ENCODE measurements at places on chromosomes 1 and 21.

- DNase-seq, result no peak
Measured at GRCh38 chr1:153570874-153571273, 5.2 kb upstream of the S100A2 start.

- DNase-seq, result no peak
Measured at GRCh38 chr1:234413485-234413884, 40.2 kb downstream of the COA6 start.

GRCh38 chr1:231628207-231628876, 1.8 kb downstream of the DISC1 start:
- DNase-seq, result no peak

DNA sequence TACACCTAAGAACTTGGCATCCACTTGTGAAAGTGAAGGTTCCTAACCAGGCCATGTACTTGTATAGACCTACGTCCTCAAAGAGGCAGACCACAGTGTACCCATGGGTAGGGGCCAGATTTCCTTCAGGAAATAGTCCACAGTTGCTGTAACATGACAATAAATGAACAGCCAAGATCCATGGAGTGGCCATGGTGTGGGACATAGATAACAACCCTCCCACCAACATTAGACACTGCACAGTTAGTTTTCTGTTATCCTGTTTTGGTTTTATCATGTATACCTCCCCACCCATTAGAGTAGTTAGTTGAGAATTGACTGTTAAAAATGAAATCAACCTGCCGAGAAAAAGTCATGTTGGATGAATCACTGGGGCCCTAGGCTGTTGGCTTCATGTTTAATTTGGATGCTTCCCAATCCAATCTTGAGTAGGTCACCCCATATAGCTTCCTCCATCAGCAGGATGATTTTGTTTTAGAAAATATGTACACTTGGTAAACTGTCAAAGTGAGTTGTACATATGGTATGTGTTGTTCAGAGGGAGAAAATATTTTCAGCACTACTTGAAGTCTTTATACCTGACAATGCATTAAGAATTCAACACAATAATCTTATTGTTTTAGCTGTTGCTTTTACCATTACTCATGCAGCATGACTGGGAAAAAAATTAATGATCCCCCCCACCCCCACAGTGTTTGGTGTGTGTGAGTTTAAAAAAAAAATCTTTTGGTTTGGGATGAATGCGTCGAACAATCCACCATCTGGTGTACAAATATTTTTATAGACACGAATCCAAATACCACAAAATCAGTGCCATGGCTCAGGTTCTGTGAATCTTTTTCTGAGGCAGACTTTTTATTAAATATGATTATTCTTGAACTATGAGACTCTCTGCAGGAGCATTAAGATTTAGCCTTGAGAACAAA, 88.3 kb upstream of the ARHGAP29 start:
- DNase-seq, result peak; percentile 100

DNA sequence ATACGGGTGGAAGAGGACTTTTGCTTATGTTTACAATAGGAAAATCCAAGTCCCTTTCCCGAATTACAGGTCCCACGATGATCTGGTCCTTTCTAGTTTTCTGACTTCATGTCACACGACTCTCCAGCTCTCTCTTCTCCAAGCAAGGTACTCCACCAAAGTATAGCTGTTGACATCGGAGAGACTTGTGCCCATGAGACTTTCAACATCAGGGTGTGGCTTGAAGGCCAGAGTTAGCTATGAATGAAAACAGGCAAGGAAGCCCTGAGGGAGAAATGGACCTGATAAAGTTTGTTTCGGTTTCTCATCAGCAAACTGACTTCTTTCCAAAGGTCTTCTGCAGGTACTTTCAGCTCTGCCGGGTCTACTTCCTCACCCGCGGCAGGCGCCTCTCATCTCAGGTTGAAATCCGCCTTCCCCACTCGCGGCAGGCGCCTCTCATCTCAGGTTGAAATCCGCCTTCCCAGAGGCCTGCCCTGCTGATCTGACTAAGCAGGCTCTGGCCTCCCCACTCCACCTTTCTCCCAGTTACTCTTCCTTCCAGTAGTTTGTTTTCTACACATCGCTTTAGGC, 2.1 kb upstream of the PER3 start:
- DNase-seq, result peak; percentile 2

DNA sequence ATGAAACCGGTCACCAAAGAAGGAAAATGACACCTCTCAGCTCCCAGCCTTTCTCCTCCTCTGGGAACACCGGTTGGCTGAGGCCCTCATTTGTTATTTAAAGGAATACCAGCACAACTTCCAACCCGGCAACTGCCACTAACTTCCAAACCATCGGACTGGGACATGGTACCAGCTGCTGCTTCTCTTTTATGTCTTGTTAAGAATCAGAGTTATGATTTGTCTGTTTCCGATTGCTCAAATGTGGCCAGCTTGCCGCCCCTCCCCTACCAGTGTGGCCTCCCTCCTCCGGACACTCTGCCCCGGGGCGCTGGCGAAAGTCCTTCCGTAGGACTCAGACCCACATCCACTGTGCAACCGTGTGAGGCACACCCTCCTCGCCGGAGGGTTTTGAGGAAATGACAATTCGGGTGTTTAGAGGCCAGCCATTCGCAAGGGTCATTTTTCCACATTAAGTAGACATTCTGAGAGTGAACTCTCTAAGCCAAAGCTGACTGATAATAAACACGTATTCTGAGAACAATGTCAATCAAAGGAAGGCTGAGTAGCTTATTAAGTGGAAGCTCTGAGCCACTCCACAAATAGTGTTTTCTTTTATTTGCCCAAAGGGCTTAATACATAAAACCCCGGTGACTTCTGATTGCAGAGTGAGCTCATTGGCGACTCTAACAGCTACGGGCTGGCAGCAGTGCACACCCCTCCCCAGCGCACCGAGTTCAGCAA, 5.5 kb downstream of the RIPK4 start:
- DNase-seq, result peak; percentile 87

GRCh38 chr1:97451046-97451826, 469.6 kb downstream of the DPYD start:
- DNase-seq, result no peak

- DNase-seq, result no peak
Measured at GRCh38 chr1:97243973-97244560, 522.5 kb downstream of the PTBP2 start.

DNA sequence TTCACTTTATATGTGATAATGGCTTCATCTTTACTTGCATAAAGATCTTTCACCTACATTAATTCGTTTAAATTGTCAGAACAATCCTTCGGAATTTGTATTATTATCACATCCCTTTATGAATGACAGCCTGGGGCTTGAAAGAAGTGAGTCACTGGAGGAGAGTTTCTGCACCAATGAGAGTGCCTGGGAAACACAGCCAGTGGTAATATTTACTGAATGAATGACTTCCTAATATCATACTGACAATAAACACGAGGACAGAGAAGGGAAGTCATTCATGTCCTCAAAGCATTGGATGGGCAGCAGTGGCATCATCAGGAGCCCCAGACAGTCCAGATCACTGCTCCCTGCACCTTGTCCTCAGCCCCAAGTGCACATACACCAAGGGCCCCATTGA, 40.7 kb upstream of the PDE4B start:
- no peak for DNase-seq

DNA sequence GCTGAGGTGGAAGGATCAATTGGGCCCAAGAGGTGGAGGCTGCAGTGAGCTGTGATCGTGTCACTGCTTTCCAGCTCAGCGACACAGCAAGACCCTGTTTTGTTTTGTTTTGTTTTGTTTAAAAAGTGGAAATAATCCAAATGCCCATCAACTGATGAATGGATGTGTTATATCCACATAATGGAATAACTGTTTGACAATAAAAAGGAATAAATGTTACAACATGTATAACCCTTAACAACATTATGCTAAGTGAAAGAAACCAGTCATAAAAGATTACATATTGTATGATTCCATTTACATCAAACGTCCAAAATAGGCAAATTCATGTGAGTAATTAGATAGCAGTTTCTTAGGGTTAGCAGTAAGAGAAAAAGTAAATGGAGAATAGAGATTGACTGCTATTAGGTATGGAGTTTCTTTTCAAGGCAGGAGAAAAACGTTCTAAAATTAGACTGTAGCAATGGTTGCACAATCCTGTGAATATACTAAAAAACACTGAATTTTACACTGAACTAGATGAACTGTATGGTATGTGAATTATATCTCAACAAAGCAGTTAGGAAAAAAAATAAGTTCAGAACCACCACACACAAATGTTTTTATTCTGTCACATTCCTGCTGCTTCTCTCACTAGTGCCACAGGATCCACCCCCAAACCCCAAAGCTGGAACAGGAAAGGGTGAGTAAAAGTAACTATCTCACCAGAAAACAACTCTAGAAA, 15.7 kb downstream of the FOXJ3 start:
- DNase-seq, result no peak

GRCh38 chr1:203080456-203080855, 5.4 kb downstream of the MYOG start:
- no peak for DNase-seq

- peak; percentile 88 for DNase-seq
Measured at GRCh38 chr1:233904633-233905415, at the start of gene SLC35F3. TSS of gene SLC35F3 (plus strand) at chr1:233904676.

DNA sequence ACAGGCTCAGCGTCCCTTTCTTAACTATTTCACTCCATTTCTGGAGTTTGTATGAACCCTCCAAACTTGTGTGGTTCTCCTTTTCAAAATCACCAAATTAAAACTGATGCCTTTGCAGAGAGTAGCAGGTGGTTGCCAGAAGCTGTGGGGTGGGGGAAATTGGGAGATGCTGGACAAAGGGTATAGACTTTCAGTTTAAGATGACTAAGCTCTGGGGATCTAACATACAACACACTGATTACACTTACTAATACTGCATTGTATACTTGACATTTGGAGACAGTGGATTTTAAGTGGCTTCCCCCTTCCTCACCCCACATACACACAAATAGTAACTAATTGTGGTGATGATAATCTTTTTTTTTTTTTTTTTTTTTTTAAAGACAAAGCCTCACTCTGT, 11.1 kb upstream of the SCYL3 start:
- DNase-seq, result no peak

DNA sequence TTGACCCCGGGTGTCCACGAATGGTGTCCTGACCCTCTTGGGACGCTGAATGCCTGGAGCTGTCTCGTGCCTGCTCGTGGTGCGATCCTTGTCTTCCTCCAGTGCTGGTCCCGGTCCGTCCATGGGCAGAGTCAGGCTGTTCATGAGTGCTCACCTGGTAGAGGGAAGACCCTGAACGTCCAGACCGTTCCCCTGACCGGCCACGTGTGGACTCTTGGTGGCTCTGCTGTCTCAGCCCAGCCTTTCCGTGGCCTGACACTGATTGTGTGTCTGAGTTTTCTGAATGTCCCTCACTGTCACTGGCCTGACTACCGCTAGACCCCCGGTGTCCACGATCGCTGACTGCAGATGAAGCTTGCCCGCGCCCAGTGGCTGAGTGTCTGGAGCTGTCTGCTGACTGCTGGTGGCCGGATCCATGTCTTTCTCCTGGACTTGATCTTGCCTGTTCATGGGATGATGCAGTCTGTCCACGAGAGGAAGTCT, 11.7 kb downstream of the FLG start:
- no peak for DNase-seq

DNA sequence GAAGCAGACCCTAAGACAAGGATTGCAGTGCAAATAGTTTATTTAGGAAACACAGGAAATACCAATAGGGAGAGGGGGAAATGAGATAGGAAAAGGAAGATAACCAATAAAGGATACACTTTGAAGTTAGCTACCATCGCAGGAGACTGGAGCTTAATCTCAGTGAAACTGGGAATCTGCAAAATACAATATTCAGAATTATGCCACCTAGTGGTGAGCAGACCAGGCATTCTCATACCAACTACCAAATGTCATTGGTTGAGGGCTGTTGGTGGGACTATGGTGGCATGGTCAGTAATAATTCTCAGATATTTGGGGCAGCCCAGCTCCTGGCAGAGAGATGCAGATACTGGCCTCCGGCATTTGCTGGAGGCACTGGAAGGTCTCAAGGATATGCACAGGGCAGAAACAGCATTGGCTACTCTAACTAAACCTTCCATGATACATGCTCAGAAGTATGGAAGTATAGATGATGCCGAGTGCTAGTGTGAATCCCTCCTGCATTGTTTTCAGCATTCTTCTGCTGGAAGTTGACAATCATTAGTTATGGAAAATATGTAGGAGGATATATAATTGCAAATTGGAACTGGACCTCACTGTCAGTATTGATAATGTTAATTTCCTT, 11.8 kb upstream of the ZFP69B start:
- peak; percentile 6 for DNase-seq

DNA sequence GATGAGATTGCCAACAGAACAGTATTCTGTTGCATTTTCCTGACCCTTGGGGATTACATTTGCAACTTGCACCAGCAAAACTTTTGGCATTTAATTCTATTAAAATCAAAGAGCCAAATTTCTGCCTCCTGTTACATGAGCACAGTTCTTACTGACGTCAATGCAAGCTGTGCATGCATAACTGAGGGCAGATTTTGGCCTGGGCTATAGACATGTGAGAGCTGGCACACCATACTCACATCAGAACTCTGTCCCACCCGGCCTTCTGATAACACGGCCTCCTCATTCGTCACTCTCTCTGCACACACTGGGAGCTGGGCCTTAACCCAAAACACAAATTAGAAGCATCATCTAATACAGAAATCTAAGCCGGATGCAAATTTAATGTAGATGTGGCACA, 31.5 kb downstream of the PAPPA2 start:
- no peak for DNase-seq

DNA sequence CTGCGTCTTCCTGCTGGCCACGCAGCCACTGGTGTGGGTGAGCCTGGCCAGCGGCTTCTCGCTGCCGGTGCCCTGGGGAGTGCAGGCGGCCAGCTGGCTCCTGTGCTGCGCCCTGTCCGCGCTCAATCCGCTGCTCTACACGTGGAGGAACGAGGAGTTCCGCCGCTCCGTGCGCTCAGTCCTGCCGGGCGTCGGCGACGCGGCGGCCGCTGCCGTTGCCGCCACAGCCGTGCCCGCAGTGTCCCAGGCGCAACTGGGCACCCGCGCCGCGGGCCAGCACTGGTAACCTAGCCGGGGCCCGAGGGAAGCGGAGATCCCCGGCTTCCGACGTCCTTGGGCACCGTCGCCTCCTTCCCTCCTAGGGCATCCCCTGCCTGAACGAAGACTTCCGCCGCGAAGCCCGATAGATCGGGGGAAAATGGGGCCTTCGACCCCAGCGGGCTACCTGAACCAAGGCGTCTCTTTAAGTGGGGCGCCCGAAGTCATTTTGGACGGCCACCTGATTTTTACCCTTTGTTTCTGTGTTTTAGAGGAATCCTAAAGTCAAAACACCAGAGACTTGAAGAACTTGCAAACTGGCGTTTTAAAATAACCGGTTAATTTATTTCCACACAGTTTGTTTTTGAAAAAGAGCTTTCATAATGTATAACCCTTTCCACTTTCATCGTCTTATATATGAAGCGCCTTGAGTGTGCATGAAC, 2.0 kb downstream of the GPR88 start:
- no peak for DNase-seq
